Activated naive CD8-positive, alpha-beta T cell treated with anti-CD3 and anti-CD28 coated beads, Interleukin-2, amount 50 U/mL, for 24 hours (primary cell): ENCODE measurements at places on chromosomes 2 and 18.

- DNase-seq, result no peak
Measured at GRCh38 chr2:239896075-239896474, 129.1 kb downstream of the NDUFA10 start.

GRCh38 chr2:170707821-170708795 lies 7.0 kb upstream of the SP5 start:
- no peak for DNase-seq

DNA sequence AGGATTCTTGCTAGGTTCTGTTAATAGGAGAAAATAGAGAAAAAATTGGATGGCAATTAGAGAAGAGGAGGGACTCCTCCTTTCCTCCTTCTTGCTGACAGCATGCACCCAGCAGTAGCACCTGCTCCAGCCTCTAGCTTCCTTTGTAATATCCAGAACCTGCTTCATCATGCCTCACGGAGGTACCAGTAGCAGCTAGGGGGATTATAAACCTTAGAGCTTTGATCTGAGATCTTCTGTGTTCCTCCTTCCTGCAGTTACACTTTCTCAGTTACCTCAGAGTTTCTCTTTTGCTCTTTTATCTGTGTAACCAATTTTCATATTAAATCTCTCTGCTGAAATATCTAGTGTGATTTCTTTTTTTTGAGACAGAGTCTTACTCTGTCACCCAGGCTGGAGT lies 16.6 kb downstream of the DPP4 start:
- DNase-seq, result no peak

DNA sequence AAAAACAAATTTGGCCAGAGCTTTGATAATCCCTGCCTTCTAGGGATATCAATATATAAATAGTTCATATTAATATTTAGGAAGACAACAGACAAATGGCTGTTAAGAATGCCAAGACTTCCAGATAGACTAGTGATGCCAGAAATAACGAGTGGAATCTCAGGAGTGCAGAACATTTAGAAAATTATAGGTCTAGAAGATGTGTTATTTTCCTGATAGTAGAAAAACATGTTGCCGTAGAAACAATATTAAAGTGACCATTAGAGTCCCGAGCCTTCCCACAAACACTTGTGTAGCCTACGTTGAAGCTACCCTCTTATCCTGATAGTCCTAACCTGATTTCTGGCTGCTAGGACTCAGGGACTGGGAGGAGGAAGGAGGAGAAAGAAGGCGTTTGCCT lies 54.3 kb upstream of the ITGA6 start:
- no peak for DNase-seq

DNA sequence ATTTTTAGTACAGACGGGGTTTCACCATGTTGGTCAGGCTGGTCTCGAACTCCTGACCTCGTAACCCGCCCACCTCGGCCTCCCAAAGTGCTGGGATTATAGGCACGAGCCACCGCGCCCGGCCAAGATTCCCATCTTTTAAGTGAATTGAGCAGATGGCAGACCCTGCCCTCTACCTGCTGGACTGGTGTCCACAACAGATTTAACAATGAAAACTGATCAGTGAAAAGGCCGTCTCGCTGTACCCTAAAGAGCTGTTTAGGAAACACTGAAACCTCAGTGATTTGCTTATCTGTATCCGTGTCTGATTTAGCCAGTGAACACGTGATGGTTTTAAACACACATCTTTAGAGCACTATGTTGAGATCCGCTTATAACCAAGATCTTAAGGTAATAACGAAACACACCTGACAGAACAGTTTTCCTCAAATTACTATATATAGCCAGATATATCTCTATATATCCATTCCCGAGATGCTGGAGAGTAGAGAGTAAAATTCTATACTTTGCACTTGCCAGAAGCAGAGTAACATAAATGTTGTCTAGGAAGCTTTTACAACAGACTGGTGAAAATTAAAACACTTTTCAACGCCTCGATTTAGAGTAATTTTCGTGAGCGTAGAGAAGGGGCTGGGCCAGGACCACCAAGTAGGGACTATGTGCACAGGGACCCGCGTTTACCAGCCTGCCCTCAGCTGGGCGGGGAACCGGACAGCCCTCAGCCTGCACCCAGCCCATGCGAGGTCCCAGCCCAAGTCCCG lies 594 bp downstream of the FAM161A start:
- no peak for DNase-seq

DNA sequence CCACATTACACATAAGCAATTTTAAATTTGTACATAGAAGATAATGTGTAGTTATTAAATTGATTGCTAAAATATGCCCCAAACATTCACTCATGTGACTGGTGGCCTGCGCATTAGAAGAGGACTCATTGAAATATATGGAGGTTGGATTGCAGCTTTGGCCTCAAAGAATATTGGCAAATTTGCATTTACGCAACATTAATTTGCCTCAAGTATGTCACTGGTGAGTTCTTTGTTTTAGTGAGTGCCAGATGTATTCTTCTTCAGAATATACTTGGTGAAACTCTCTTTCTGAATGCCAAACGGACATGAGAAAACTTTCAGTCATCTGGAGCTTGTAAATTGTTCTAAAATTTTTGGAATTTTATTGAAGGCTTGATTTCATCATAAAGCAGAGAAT lies 5.9 kb upstream of the EFEMP1 start:
- no peak for DNase-seq

GRCh38 chr18:57775937-57776336 lies 27.2 kb downstream of the ATP8B1 start:
- DNase-seq, result no peak

DNA sequence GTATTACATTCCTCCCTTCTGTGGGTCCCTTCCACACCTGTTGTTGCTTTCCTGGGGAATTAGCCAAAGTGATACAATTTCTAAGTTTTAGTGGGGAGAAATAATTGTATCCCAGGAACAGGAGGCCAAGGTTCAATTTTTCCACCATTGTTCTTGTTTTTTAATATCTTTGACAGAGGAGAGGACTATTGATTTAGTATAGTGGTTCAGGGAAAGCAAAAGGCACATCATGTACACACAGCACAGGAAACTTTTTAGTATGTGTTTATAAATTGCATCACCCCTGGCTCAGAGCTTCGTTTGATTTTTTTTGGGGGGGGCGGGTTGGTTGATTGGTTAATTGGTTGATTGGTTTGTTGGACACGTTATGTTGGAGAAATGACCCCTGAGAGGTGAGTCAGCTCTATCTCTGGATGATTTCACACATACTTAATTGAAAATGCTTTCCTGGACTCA lies 431.6 kb downstream of the PID1 start:
- DNase-seq, result no peak

DNA sequence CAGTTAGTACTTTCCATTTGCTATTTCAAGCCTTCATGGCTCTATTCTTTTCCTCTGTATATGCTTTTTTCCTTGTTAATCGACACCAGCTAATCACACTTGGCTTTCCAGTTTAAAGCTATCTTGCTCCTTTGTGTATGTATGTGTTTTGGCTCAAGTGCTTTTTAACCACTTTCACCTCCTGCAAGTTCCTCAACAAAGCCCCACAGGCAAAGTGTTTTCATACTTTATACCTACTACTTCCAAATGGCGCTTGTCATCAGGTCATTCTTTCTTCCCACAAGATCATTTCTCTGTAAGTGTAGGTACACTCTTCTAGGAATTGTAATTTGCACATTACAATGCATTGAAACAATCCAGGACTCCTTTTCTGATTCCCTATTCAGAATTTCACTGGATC lies 64.0 kb upstream of the FIGN start:
- no peak for DNase-seq

DNA sequence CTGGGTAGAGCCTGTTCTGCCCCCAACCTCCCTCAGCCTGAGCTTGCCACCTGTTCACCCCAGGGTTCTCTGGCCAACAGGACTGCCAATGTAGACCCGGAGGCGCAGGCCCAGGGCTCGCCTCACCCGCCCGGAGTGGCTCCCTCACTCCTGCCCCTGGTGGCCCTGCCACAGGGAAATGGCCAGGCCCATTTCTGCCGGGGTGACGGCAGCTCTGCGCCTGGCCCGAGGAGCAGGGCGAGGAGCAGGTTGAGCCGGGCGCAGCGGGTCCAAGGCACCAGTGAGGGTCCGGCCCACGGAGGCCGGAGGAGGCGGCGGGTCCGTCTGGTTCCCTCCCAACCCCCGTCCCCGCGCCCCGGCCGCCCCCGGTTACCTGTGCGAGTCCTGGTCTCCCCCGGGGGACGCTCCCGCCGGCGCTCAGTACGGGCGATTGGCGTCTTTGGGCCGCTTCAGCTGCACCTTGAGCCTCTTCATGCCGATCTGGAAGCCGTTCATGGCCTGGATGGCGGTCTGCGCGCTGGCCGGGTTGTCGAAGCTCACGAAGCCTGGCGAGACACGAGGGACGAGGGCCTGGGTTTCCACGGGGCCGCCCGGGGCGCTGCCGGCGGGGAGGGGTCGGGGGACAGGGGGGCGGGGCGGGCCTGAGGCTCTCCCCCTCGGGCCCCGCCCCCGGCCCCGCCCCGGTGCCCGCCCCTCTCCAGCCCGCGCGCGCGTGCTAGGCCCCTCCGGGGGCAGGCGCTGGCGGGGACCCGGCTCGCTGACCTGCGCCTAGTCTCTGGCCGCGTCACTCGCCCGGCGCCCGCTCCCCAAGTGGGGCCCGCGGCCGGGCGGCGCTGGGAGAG lies 312.0 kb downstream of the CELF4 start:
- no peak for DNase-seq

- DNase-seq, result peak; percentile 81
Measured at GRCh38 chr2:70919672-70920366, 15.9 kb upstream of the ATP6V1B1 start.

DNA sequence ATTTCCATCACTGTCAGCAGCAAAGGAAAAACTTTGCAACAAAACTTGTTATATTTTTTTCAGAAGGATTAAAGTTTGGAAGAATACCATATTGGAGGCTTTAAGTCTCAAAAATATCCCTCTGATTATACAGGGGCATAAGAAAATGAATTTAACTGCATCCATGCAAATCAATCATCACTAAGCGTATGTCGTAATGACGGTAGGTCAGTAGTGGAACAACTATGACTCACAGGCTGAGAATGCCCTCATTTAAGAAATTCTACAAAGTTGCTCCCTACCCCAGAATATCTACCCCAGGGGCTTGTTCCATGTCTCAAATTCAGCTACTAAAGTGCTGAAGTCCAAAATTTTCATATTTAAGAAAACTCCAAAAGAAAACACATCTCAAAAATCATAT lies 12.5 kb upstream of the NAB1 start:
- DNase-seq, result no peak

DNA sequence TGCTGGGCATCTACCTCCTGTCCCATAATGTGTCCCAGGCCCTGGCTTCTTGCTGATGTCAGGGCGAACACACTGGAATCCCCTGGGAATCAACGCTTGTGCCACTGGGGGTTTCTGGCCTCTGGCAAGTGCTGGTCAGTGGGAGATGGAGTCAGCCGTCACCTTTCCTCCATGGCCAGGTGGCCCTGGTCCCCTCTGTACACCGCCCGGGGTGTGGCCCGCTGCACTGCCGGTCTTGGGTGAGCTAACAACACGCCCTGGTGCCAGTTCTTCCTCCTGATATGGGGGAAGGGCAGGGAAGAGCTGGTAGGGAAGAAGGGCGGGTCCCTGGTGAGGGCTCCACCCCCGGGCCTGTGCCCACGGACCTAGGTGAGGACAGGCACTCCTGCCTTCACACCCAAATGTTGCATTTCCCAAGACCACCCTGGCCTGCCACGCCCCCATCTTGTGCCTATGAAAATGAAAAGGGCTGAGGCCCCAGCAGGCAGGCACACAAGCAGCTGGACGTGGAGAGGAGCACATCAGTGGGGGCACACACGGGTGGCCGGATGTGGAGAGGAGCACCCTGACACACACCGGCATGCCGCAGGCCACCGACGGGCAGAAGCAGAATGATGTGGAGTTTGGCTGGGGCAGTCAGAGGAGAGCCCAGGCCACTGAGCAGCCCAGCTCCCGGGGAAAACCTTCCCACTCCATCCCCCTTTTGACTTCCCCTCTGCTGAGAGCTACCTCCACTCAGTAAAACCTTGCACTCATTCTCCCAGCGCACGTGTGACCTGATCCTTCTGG lies 140.5 kb downstream of the ASB1 start:
- no peak for DNase-seq

GRCh38 chr2:201347138-201347537 lies 10.0 kb downstream of the FLACC1 start:
- DNase-seq, result no peak
